Activated T-helper 1 cell treated with anti-CD3 and anti-CD28 coated beads, Interleukin-12 subunit alpha, Interleukin-12 subunit beta, Interleukin-2, Interleukin-4 antibody, amounts not matched to agents 30 ng/mL and 10 ng/mL and 1 ng/mL, durations not matched to agents 14 hours and 24 hours and 36 hours (primary cell): ENCODE measurements at places on chromosomes 6 and 20. TPM values are rescaled to one million over a fixed set of nuclear protein-coding genes. Genes with fewer than 3 reads are reported as not detected.
A peak's percentile ranks its signal among the peaks of the same experiment; 100 is the strongest.

GRCh38 chr20:48411245-48411644 is 416.6 kb downstream of the PREX1 start:
- H3K27ac ChIP-seq: no peak overlapping the region
- H3K36me3 ChIP-seq: no peaks in the 10 kb centered on the region
- H3K27me3 ChIP-seq: peaks cover 7% of the 10 kb centered on the region
- no peak overlapping the region for H3K4me3 ChIP-seq

GRCh38 chr6:68572525-68572924 is 62.6 kb upstream of the ADGRB3 start:
- no peak for DNase-seq
- H3K27ac ChIP-seq: no peak overlapping the region
- no peak overlapping the region for H3K4me3 ChIP-seq
- no peaks in the 10 kb centered on the region for H3K4me1 ChIP-seq

DNA sequence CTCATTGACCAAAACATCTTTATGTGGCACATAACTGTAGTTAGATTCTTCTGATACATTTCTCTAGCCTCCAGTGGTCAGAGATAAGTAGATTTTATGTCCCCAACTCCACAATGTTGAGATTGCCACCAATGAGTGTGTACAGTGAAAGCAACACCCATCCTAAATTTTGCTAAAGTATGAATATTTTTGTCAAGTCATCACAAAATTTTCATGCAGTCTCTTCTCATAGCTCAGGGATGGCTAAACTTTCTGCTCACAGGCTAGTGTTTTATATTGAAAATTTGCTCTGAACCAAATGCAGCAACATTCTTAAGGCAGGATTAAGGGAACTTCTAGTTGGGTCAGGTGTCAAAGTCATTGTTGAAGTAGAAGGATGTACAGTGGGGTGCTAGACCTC is 203.6 kb downstream of the NKAIN2 start:
- H3K4me3 ChIP-seq: no peak overlapping the region
- no peaks in the 10 kb centered on the region for H3K27me3 ChIP-seq
- H3K27ac ChIP-seq: no peak overlapping the region
- H3K4me1 ChIP-seq: no peaks in the 10 kb centered on the region
- H3K36me3 ChIP-seq: no peaks in the 10 kb centered on the region
- no peak for DNase-seq

DNA sequence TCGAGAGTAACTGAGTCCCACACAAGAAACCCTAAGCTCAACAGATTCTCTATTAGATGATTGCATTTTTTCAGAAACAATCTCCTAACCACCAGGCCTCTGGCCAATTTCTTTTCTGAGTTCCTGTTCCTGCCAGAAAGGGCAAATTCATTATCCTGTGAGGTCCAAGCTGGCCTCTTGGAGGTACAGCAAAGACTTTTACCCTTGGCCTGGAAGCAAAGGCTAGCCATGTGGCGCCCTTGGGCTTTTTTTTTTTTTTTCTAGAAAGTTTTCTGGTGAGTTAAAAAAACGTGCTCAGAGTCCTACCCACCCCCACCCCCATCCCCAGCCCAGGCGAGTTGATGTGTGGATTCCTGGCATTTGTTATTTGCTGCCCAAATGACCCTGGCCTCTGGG is 59.0 kb upstream of the EEF1A1 start:
- H3K4me3 ChIP-seq: peak overlapping the region; percentile 69
- peak overlapping the region; percentile 95 for H3K27ac ChIP-seq

CLVS2 gene
- total RNA-seq: not detected in 2 replicates

HAO1 gene
- not detected in 2 replicates for total RNA-seq

DNA sequence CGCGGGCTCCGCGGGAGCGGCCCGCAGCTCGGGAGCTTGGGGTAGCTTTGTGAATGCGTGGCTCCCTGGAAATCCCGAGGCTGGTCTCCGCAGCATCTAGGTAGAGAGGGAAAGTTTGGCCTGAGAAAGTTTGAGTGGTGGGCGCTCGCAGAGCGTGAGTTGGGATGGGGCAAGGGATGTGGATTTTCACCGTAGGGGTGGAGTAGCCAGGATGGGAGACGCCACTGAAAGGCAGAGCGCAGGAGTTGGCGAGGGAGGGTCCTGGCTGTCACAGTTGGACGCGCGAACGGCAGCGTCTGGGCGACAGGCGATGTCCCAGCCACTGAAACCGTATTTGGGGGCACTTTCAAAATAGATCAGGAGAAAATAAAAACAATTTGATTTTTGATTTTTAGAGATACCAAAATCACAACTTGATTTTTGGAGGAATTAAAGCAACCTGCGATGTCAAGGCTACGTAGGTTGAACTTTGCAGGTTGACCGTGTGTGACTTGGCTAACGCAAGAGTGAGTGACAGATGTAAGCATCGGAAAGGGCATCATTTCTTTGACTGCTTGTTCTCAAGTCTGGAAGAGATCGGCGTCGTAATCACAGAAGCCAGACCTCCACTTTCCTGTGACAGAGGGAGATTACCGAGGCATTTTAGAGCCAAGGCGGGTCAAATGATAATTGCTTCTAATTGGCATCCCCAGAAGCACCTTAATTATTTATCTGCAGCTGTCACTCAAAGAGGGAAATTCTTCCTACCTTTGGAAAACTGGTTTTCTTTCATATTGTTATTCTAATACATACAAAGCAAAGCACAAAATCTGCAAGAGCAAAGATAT is 646 bp downstream of the HEY2 start:
- peak overlapping the region; percentile 82 for H3K4me3 ChIP-seq
- H3K27me3 ChIP-seq: peaks cover 69% of the 10 kb centered on the region
- peak overlapping the region; percentile 49 for H3K27ac ChIP-seq
- H3K4me1 ChIP-seq: peaks cover 40% of the 10 kb centered on the region

DNA sequence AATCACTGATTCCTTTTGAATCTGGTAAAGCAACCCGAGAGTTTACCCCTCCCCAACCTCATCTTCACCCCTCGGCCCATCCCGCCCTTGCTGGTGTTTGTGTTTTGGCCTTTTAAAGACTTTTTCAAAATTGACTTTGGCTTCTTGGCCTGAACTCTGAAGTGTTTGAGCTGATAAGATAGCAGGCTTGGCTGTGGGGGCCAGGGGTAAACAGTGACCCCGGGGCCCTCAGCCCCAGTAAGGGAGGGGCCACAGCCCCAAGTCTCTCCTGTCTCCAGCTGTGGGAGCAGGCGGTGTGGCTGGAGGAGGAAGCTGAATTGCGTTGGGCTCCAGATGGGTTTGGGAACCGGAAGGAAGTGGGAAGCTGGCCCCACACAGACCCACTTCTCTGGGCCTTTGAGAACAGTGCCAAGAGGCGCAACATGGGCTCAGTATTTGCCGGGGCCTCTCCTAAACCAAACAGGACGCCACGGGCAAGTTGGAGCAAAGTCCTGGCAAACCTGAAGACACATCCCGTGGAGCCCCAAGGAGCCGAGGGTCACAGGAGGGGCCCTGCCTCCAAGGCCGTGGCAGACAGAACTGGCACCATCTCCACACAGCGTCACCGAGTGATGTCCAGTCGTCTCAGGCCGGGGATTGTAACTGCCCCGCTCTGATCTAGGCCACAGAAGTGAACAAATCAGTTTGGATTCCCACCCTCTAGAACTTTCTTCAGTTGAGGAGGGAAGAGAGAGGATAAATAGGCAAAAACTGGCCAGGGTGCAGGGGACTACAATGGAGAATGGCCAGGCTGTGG is 54.3 kb upstream of the PTPN1 start:
- peaks cover 6% of the 10 kb centered on the region for H3K36me3 ChIP-seq
- H3K4me1 ChIP-seq: peaks cover 30% of the 10 kb centered on the region
- no peak overlapping the region for H3K27ac ChIP-seq
- peaks cover 20% of the 10 kb centered on the region for H3K27me3 ChIP-seq

GRCh38 chr6:73664701-73665100 is 10.9 kb upstream of the SLC17A5 start:
- no peak overlapping the region for H3K4me3 ChIP-seq
- peaks cover 23% of the 10 kb centered on the region for H3K4me1 ChIP-seq

ETV7 gene
- total RNA-seq: 0.47 and 0.88 TPM in 2 replicates
